ENCODE measurements at places on chromosomes 4 and X.

GRCh38 chr4:123599920-123600810 is 203.6 kb downstream of the SPRY1 start:
- peak; percentile 55 for DNase-seq

- no peak for DNase-seq
These were observed 17.8 kb upstream of the PAGE2B start for GRCh38 chrX:55056820-55057674.

- no peak for DNase-seq
These were observed 15.7 kb downstream of the ATP8A1 start for GRCh38 chr4:42641161-42641560.

- DNase-seq, result no peak
These were observed 175.3 kb downstream of the QDPR start for GRCh38 chr4:17336524-17336961.

DNA sequence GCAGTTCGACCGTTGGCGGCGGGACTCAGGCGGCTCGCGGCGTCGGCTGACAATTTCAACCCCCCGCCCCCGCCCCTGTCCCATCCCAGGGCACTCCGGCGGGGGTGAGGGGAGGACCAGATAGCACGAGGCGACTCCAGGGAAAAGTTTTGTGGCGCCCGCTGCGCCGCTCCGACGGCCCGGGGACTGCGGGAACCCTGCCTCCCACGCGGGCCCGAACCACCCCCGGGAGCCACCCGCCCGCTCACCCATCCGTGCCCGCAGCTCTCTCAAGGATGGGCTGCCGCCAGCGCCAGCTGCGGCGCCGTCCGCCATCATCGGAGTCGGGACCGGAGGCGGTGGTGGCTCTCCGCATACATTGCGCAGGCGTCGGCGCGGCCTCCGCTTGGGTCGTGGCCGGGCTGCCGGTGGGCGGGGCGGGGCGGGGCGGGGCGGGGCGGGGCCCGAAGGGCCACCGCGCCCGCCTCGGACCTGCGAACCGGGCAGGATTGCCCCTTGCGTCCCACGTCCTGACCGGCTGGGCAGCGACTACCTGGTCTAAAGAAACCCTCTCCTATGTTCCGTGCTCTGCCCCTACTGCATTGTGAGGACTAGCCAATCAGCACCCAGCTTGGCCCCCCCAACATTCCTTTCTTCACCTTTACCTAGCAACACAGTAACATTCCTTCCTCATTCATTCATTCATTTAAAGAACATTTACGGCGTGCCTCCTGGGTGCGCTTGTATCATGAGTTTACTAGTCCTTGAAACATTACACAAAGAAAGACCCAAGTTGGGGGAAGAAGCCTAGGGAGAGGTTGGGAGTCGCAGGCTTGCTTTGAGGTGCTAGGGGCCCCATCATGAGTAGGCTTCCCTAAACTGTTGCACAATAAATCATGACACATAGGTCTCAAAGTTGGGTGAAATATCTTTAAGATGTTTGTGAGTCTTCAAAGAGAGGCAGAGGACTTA is at the start of gene MAP7D3:
TSS of gene MAP7D3 (minus strand) at position 360 of the 951 bp plus-strand sequence. CDS start at position 318, 42 bp downstream.
- DNase-seq, result peak; percentile 65

GRCh38 chrX:14630733-14631132 is 101.4 kb downstream of the GLRA2 start:
- DNase-seq, result no peak

- DNase-seq, result no peak
These were observed 6.4 kb upstream of the XK start for GRCh38 chrX:37679230-37679629.

GRCh38 chrX:91331476-91331875 is 103.2 kb upstream of the PABPC5 start:
- no peak for DNase-seq

DNA sequence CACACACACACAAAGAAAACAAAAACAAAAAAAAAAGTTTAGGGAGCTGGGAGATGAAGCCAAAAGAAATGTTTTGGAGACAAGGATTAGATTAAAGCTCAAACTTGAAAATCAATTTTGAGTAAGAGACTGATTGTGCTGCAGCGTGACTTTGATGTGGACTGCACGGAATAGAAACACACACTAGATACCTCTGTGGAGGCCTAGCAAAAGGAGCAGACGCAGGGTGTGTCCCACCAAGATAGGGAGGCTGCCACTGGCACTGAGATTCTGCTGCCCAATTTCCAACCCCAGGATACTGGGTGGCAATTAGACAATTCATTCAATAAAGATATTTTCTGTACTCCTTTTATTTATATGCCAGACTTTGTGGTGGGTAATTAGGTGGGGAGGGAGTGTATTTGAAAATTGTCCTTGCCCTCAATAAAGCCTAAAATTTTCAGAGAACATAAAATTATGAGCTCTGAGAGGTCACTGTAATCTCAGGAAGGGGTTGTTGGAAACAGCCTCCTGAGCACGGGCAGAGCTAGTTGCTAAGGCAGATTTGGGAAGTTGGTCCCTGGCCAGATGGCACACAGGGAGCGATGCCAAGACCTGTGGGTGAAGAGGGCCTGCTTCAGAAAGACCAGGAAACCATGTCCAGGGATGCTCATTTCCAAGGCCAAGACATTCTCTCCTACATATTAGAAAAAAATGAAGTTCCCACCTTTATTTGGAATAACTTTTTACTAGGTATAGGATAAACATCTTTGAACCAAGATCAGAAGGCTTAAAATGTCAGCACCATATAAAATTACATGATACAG is 1.9 kb upstream of the PPP3CA start:
- peak; percentile 37 for DNase-seq

- no peak for DNase-seq
These were observed 29.2 kb downstream of the EFHC2 start for GRCh38 chrX:44314259-44314734.

DNA sequence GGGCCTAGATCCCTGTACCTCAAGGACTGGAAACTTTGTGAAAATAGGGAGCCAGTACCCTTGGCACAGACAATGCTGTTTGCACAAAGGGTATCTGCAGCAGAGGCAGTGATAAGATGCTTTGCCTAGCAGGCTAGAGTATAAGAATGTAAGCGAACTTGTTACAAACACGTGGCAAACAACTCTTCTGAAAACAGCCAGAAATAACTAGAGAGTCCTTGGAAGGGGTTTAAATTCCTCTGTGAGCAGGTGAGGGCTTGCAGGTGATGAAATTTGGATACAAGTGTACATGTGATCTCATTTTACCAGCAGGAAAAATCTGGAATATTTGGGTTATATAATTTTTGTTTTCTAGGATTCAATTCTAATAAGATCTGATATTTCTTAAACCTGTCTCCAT is 18.6 kb upstream of the ACSL4 start:
- no peak for DNase-seq
